ENCODE measurements at places on chromosomes 3 and 15.
A peak's percentile ranks its signal among the peaks of the same experiment; 100 is the strongest.

GRCh38 chr3:24828551-24828950 is 333.9 kb upstream of the THRB start:
- peak; percentile 61 for DNase-seq

GRCh38 chr15:25403771-25404170 is 35.1 kb downstream of the UBE3A start:
- no peak for DNase-seq

DNA sequence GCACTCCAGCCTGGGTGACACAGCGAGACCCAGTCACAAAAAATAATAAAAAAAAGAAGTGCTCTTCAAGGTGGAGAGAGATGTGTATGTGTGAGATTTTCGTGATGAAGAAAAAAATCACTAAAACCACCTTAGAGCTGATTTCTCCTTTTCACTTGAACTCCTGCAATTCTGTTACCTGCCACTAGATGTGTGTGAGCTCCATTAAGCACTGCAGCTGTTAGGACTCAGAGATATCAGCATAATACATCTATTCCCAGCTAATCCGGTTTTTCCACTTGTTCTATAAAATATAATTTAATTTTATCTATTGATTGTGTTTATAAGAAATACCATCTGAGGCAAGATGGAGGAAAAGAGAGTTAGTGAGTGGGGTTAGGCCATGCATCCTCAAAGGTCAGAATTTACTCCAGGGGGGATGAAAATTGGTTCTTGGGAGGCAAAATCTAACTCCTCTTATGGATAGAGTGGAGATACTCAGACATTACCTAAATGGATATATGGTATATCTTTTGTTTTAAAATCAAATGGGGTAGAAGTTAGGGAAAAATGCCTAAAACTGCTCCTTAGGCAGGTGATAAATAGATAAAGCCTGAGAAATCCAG is 152.7 kb downstream of the IL20RB start:
- no peak for DNase-seq

GRCh38 chr3:177824190-177824786 is 627.0 kb upstream of the TBL1XR1 start:
- peak; percentile 39 for DNase-seq

DNA sequence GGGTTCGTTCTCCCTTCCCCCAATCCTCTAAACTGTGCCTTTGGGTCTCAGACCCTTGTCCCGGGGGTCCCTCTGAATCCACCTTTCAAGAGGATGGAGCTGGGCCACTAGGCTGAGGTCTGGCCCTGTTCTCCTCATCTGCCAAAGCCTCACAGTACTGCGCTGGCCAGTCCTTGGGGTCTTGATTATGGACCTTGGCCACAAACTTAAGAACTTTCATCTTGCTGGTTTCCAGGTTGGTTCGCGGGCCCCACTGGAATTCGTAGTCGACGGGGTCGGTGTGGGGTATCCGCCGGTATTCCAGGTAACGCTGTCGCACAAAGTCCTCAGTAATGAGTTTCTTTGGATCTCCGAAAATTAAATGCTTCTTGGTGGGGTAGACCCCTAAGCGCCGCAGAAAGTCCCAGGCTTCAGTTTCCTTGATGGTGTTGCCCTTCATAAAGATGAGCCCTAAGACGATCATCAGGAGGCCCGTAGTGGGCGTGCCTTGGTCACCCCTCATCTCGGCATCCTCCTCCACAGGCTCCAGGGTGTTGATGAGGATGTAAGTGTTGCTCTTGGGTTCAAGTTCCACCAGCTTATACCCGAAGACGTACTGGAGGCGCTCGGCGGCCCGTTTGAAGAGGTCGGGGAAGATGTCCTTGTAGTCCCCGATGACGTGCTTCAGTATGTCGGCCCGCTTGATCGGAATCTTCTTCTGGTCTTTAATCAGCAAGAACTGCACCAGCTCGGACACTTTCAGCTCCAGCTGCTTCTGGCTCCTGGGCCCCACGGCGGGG is 727 bp downstream of the NSMCE3 start:
- DNase-seq = no peak

GRCh38 chr3:33046521-33046920 is 50.4 kb downstream of the GLB1 start:
- no peak for DNase-seq

DNA sequence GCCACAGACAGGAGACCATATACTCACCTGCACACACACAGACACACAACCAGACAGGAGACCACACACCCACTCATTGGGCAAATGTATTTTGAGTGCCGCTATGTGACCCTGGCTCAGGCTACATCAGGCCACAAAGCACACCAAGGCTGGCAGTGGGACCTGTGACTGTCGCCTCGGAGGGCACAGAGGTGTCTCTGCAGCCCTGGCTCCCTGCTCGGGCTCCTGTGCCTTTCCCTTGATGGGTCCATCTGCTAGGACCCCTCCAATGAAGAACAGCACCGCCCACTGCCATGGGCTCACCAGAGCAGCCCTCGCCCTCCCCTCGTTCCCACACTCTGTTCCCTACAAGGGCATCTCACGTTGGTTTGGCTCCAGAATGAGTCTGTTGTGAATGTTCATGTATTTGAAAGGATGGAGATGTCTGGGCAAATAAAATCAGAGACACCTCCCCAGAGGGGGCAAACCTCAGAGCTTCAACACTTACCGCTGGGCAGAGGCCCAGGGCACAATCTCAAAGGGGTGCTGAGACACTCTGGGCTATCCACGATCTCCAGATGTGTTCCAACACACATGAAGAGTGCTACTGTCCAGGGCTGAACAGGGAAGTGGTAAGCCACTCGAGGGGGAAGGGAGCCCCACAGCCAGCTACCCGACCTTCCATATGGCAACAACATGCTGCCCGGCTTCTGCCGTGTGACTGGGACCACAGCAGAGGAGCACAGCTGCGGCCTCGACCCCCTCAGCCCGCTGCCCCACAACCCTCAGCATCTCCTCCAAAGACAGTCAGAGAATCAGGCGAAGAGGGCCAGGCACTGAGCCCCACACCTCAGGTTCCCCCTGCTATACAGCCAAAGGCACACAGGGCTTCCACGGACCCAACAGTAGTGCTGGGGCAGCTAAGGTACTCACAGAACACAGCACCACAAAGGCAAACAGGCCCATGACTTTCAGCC is 74.9 kb downstream of the OCA2 start:
- no peak for DNase-seq

DNA sequence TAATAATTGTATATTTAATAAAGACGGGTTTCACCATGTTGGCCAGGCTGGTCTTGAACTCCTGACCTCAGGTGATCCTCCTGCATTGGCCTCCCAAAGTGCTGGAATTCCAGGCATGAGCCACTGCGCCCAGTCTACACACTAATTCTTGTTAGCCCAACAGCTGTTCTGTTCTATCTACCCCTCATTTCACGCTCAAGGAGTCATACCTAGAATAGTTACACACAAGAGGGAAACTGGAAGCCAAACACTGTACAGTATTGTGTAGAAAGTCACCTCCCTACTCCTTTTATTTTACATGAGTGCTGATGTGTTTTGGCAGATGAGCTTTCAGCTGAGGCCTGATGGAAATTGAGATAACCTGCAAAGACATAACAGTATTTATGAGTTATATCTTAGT is 13.4 kb upstream of the CTDSPL2 start:
- no peak for DNase-seq

DNA sequence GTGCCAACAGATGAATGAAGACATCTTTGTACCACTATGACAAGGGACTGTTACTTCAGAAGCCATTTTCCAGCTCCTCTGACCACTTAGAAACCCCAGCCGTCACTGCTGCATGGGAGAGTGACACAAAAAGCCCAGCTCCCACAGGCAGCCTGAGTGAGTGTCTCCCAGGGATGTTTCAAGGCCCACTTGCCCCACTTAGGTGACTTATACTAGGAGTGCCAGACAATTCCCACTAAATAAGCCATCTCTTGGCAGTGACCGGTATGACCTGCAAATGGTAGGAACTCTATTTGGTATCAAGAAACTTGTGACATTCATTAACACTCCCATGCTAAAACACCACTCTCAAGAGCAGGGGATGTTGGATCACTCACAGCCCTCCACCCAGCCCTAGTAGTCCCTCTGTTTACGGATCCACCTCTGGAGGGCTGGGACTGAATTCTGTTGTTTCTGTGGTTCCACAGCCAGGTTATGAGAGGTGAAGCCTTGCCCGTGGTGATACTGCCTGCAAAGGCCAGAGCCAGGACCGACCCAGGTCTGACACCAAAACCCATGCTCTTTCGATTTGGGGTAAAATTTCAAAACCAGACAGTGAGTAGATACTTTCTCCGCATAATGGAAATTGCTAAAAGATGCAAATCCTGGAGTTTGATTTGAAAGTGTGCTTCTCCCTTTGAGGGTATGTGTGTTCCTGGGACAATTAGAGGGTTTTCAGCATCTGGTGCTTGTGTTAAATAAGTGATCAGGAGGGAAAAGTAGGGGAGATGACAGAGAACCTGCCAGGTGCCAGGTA is 14.5 kb downstream of the RBP1 start:
- DNase-seq = no peak

GRCh38 chr15:58398071-58398470 is 33.7 kb upstream of the LIPC start:
- DNase-seq = no peak

DNA sequence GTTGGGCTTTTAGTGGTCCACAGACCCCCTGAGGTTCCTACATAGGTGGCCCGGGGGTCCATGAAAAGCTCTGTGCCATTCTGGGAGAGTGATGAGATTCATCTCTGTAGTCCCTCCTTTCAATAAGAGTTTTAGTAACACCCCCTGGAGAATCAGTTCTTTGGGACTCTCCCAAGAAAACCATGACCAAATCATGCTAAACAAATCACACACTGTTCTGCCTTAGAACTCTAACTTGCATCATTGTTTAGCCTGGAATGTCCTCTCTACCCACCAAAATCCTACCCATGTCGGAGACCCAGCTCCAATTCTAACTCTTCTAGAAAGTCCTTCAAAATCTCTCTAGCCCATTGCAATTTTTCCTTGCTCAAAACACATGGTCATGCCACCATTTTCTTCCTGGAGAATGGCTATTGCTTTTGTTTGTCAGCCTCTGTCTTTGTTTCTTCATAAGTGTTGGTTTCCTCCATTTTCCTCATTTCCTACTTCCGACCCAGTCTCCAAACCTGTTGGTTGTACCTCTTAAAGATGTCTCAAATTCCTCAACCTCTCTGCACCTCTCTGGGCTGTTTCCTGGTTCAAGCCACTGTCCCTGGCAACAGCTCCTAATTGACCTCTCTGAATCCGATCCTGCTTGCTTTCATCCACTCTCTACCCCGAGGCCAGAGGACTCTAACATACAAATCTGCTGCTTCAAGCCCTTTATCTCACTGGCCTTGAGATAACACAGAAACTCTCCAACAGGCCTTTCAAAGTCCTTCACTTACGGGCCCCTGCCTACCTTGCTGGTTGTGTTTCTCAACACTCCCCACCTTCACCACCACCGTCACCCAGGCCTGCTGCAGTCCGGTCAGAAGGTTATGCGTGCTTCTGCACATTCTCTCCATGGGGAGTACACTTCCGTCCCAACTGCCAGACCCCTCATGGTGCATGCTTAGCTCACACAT is 23.7 kb downstream of the CYP19A1 start:
- DNase-seq = no peak
